ENCODE measurements at places on chromosomes 1 and 21.

- DNase-seq = no peak
Measured at GRCh38 chr1:40742363-40743061, 41.1 kb upstream of the KCNQ4 start.

GRCh38 chr1:84271441-84272151, 29.9 kb upstream of the SAMD13 start:
- no peak for DNase-seq

GRCh38 chr1:159071970-159072582, 4.5 kb downstream of the AIM2 start:
- no peak for DNase-seq

- DNase-seq = no peak
Measured at GRCh38 chr1:74650561-74650960, 23.0 kb downstream of the ERICH3 start.

DNA sequence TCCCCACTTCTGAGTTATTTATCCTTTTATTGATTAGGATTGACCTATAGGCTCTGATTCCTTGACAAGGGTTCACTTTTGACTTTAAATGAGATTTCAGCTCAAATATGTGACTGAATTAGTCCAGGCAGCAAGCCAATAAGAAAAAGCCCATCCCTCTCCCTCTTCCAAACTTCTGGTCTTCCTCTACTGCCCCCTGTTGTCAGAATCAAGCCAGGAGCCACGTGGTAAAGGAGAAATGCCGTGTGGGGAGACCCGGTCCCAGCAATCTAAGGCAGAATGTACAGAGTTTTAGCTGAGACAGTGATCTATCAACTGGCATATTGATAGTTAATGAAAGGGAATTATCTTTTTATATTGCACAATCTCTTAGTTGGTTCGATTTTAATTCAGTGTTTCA, 5.2 kb downstream of the ADAMTS5 start:
- DNase-seq = no peak

- DNase-seq = no peak
Measured at GRCh38 chr1:43419627-43420425, 30.1 kb downstream of the SZT2 start.

- DNase-seq = no peak
Measured at GRCh38 chr1:147243228-147243685, 773 bp downstream of the CHD1L start.

- no peak for DNase-seq
Measured at GRCh38 chr1:14149431-14149830, 449.1 kb upstream of the KAZN start.

- DNase-seq = peak; percentile 81
Measured at GRCh38 chr1:94925561-94926125, 1.3 kb downstream of the CNN3 start.

DNA sequence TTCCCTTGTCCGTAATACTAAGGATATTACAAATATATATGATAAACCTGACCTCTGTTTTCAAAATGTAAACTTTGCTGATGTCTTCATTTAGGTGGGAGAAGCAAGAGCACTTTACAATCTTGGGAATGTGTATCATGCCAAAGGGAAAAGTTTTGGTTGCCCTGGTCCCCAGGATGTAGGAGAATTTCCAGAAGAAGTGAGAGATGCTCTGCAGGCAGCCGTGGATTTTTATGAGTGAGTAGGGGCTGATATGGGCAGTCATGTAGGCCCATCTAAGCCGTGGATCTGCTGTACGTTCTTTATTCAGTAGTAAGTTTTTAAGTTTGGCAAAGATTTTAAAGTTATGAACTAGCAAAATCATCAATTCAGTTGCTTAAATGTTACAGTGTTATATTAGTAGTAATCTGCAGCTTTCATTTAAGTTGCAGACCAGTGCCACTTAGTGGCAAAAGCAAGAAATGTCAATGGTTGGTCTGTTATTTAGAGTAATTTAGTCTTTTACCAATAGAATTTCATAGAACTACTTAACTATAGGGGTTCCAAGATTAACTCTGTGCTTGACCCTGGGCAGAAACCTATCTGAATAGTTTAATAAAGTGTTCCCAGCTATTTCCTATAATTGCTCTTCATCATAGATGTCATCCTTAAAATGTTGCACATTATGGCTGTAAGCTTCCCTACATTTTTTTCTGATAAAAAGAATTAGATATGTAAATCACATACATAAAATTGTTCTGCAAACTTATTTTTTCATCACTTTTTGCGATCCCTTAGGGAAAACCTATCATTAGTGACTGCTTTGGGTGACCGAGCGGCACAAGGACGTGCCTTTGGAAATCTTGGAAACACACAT, 21.3 kb downstream of the GPSM2 start:
- DNase-seq = no peak

DNA sequence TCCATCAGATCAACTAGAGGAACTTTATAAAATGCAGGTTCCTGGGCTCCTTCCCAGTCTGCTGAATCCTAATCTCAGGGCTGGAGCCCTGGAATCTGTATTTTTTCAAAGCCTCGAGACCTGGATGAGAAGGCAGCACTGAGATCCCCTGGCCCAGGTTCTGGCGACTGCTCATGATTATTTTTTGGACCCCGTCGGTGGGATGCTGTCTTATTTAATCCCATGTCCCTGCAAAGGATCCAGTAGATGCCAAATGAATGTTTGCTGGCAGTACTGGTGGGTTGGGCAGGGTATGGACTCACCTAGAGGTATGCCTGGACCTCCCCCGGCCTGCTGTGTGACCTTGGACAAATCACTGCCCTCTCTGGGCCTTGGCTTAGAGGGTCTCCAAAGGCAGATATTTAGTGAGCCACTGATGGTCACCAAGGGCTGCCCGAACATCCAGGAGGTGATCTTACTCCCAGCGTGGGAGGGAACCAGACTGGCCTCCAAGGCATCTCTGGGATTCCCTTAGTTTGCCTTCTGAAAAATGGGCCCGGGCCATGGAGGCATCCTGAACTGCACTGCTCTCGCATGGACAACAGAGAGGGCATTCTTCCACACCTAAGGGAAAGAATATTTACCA, 91.6 kb upstream of the RUNX3 start:
- no peak for DNase-seq

All from progenitor cell of endocrine pancreas (in vitro differentiated cells).